ENCODE measurements at places on chromosomes 2 and 18.
A peak's percentile ranks its signal among the peaks of the same experiment; 100 is the strongest.

GRCh38 chr18:67846422-67847098 lies 330.0 kb upstream of the DSEL start:
- no peak for DNase-seq

- DNase-seq, result no peak
Observed at GRCh38 chr18:49111191-49111988, 160.6 kb upstream of the SMAD7 start.

DNA sequence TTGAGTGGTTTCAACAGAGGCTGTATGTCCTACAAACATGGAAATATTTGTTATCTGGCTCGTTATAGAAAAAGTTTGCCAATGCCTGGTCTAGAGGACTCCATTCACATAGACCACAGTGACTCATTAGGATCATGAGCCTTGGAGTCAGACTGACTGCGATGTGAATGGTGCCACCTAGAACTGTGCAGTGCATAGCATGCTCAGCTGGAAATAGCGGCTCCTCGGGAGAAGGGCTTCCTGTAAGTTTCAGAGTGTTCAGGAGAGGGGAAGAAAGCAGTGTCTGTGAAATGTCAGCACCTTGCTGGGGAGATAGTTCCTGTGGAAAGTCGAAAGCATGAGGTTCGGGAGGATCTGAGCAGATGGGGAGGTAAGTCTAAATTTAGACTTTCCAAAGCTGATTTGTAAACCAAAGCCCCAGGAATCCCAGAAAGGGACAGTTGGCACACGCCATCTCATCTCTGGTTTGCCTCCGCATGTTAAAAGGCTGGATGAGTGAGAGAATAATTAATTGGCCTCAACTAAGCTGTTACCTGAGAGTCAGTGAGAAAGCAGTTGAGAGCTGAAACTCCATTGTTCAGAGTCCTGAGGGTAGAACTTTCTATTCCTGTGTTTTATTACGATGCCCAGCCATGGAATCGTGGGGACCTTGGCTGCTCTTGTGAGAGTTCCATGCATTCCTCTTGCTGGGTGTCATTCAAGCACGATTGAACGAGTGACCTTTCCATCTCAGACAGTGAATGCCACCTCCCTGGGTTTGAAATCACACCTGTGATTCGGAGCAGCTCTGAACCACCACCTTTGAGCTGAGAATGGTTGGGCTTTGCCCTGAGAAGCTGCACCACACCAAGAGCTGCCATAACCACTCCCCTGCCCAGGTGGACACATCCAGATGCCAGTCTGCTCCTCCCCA lies 99.5 kb downstream of the MAPK4 start:
- DNase-seq, result peak; percentile 2

GRCh38 chr2:219054956-219055903 lies 5.5 kb downstream of the IHH start:
- DNase-seq, result no peak

DNA sequence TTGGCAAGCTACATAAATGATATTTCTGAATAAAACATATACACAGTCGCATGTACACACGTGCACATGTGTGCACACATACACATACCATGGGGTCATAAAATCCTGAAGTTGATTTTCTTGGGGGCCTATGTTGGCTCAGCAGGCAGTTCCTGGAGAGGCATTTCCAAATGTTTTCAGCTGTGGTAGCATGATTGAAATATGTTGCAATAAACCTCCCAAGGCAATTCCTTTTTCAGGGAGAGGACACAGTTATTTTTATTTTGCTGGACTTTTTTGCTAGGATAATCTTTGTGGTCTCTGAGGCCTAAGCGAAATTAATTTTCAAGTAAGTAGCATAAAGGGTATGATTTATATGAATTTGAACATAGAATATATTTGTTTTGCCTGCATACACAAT lies 126.7 kb upstream of the LTBP1 start:
- DNase-seq, result no peak

DNA sequence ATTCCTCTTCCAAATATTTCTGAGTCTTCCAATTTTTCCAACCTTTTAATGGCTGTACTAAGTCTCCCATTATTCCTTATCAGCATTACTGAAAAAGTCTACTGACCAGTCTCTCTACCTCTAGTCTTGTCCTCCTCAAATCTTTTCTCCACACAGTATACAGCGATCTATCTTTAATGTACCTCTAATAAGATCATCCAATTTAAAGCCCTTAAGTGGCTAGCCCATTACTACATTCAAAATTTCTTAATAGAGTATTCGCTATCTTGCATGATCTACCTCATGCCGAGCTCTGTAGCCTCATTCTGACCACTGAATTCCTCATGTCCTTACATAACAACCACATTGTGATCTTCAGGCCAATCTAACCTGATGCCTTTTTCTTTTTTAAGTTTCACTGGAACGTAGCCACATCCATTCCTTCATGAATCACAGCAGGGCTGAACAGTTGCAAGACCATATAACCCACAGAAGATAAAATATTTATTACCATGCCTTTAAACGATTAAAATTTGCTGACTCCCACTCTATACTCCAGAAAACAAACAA lies 57.9 kb downstream of the SLC66A3 start:
- no peak for DNase-seq

DNA sequence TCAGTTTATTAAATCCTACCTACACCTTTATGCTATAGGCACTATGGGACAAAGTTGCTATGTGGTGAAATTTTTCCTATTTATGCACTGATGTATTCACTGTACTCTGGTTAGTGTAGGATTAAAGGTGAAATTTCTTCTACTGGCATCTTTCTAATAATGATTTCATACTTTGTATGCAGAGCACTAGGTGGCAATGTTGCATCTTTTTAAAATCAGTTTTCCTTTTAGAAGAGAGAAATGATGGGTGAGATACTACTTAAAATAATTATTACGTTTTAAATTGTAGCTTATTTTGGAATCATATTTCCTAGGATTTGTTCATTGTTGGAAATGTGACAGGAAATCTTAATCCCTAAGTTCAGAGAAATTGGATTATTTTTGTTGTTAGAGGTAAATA lies 150.9 kb downstream of the CD8B2 start:
- peak; percentile 65 for DNase-seq

- DNase-seq, result no peak
Observed at GRCh38 chr2:45616658-45617411, 5.8 kb upstream of the SRBD1 start.

GRCh38 chr2:228474466-228474865 lies 293.0 kb upstream of the SPHKAP start:
- DNase-seq, result no peak

- no peak for DNase-seq
Observed at GRCh38 chr2:214671319-214671885, 138.1 kb downstream of the BARD1 start.

GRCh38 chr2:240786871-240787311 lies 33.1 kb downstream of the KIF1A start:
- DNase-seq, result no peak

GRCh38 chr2:215269397-215270117 lies 42.3 kb upstream of the ATIC start:
- peak; percentile 47 for DNase-seq

GRCh38 chr2:28674062-28674712 lies 77.4 kb upstream of the PPP1CB start:
- DNase-seq, result no peak

- no peak for DNase-seq
Observed at GRCh38 chr2:15826273-15826717, 114.1 kb upstream of the MYCN start.

GRCh38 chr2:42261518-42262195 lies 92.5 kb downstream of the EML4 start:
- DNase-seq, result no peak

DNA sequence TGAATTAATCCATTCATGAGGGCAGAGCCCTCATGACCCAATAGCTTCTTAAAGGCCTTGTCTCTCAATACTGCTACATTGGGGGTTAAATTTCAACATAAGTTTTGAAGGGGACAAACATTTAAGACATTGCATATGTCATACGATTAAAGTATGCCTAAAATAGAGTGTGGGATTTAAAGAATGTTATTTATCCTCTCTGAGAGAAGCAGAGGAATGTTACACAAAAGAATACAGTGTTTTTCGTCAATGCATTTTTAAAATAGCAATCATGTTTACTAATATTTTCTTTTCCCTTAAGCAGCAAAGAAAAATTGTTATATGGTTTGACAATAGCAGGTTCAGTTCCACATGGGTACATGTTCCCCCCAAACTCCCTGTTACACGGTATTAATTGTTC lies 363.1 kb downstream of the NUP35 start:
- DNase-seq, result no peak

Data from NCI-H1694 treated with DMSO at 0.1 percent for 48 hours (cell line).